NCI-H2081 (cell line): ENCODE measurements at places on chromosomes 2 and 18.
A peak's percentile ranks its signal among the peaks of the same experiment; 100 is the strongest.

- no peak for DNase-seq
Measured at GRCh38 chr18:44594799-44595467, 85.8 kb upstream of the SETBP1 start.

GRCh38 chr2:229815858-229816257 lies 101.5 kb upstream of the DNER start:
- no peak for DNase-seq

- no peak for DNase-seq
Measured at GRCh38 chr2:181117206-181117925, 137.0 kb downstream of the UBE2E3 start.

DNA sequence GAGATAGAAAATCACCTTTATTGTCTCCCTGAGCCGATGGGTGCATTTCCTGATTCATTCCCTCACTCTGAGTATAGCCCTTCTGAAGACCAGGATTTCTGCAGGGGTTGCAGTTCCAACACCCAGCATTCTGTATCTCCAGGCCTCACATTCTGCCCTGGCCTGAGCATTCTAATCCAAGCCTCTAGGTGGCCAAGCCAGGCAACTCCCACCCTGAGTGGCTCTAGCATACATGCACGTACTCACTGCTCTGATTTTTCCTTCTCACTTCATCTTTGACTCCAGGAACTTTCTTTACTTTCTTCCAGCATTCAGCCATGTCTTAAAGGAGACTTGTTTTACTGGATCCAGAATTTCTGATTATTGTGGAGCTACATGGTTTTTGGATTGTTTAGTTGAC lies 100.7 kb upstream of the STK39 start:
- peak; percentile 26 for DNase-seq

- DNase-seq: no peak
Measured at GRCh38 chr2:218895326-218895725, 14.7 kb downstream of the WNT10A start.

DNA sequence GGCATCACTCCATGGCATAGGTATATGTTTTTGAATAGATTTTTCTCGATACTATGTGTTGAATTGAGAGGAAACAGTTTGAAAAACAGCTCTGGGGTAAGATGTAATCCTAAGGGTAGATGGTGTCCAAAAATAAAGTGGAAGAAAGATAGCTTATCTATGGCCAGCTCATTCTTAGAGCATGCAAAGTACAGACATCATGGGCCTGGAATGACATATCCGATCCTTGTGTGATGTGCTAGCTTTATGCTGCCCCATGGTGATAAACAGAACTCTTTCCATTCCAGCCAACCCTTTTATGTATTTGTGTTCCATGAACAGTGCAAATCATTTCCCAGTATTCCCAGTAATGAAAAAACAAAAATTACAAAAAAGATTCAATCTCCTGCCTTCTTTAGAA lies 390.2 kb upstream of the NXPH2 start:
- no peak for DNase-seq

GRCh38 chr18:23054553-23054952 lies 80.7 kb upstream of the CABLES1 start:
- DNase-seq: no peak

DNA sequence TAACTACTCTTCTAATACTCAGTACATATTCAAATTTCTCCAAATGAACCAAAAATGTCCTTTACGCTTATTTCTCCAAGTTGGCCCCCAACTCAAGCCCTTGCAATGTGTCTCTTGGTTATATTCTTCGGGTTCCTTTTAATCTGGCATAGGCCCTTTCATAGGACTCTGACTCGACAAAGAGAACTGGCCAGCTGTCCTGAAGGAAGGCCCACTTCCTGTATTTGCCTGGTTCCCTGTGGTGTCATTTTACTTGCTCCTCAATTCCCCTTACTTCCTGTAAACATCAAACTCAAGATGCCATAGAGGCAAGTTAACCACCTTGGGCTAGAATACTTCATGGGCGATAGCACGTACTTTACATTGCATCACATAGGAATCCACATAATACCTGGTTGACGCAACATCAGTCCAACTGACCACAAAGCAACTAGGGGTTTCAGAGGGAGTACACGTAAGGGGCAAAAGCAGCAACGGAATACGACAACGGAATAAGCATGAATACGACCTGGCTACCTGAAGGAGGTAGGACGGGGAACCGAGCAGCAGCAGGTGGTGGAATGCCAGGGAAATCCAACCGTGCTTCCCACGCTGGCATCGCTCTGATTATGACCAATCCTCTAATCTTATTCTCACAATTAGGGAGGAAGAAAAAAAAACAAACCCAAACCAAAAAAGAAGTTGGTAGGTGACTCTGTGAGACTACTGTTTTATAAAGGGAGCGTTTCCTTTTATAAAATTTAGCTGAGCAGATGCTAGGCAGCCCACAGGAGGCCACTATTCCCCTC lies 823 bp upstream of the GORASP2 start:
- DNase-seq: peak; percentile 48

- DNase-seq: no peak
Measured at GRCh38 chr2:9288233-9288632, 81.6 kb downstream of the ASAP2 start.

GRCh38 chr18:3454365-3455089 lies 4.6 kb downstream of the TGIF1 start:
- DNase-seq: peak; percentile 30

DNA sequence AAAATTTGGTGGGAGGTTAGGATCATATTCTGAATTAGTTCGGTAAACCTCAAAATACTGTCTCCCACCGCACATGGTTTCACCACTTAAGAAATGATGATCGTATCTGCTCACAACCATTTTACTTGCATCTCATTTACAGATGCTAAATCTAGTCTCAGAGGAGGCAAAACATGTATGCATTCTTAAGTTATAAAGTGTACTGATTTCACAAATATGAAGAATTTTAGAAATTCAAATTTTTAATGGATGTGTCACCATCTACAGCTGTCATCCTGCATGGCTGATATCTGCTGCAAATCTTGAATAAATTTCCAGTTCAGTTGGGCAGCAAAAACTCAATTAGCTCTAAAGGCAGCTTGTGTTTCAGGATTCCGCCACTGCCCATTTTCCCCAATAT lies 243.3 kb upstream of the KCNJ3 start:
- no peak for DNase-seq
